ENCODE measurements at places on chromosomes 16 and 17. TPM values are rescaled to one million over a fixed set of nuclear protein-coding genes. Genes with fewer than 3 reads are reported as not detected.

- DNase-seq, result no peak
- H3K27me3 ChIP-seq, result peaks cover 6% of the 10 kb centered on the region
- no peak overlapping the region for H3K4me3 ChIP-seq
- no peaks in the 10 kb centered on the region for H3K4me1 ChIP-seq
- no peaks in the 10 kb centered on the region for H3K36me3 ChIP-seq
Observed at GRCh38 chr16:88393034-88393433, 10.3 kb downstream of the ZNF469 start.

The CDRT15 gene
- not detected for total RNA-seq

The GAS7 gene
- 84.8 TPM for total RNA-seq

GRCh38 chr16:73543331-73543969 lies 495.5 kb upstream of the ZFHX3 start:
- peak overlapping the region; percentile 54 for H3K27ac ChIP-seq
- DNase-seq, result no peak
- H3K36me3 ChIP-seq, result no peaks in the 10 kb centered on the region
- peaks cover 67% of the 10 kb centered on the region for H3K4me1 ChIP-seq
- H3K4me3 ChIP-seq, result peak overlapping the region; percentile 82
- H3K27me3 ChIP-seq, result no peaks in the 10 kb centered on the region

The ITGAD gene
- total RNA-seq, result not detected

DNA sequence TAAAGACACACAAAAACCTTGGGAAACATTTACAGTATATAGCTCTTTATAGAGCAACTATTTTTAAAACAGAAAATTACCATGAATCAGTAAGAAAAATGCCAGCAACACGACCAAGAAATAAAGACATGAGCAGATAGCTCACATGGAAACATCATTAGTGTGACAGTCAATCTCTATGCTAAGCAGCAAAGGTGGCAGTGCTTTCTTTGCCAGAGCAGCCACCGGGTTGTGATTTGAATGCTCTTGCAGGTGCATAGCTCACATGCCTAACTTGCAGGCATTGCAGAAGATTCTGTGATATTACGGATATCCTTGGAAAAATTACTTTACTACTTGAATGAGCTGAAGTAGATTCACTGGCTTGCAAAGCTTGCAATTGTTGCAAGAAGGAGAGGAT lies 652.9 kb upstream of the C16orf82 start:
- no peak overlapping the region for H3K27ac ChIP-seq
- no peaks in the 10 kb centered on the region for H3K27me3 ChIP-seq
- H3K36me3 ChIP-seq, result no peaks in the 10 kb centered on the region

DNA sequence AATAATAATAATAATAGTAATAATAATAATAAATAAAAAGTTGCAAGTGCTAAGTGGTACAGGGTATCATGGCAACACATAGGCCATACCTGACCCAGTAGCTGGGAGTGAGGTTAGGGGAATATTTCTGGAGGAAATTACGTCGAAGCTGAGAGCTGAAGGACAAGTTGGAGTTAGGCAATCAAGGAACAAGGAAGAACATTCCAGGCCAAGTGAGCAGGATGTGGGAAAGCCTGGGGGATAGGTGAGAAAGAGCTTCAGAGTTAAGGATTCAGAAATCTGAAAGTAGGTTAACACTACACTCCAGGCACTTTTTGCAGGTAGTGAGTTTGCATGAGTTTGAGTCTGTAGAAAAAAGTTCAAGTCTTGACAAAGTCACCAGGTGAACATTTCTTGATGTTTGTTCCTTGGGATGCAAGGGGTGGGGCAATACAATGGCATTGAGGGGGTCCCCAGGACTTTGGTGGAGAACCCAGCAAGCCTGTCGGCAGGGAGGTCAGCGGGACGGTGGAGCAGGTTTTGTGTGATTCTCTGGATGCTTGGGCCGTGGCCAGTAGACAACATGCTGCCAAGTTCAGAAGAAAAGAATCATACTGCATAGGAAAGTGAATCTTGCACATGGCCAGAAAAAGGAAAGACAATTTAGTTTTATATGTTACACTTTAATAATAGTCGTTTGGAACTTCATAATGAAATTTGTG lies 27.7 kb upstream of the MPHOSPH6 start:
- H3K36me3 ChIP-seq, result no peaks in the 10 kb centered on the region
- H3K4me1 ChIP-seq, result peaks cover 18% of the 10 kb centered on the region
- no peak for DNase-seq
- no peak overlapping the region for H3K4me3 ChIP-seq
- no peaks in the 10 kb centered on the region for H3K27me3 ChIP-seq

- H3K4me3 ChIP-seq, result no peak overlapping the region
- H3K27me3 ChIP-seq, result peaks cover 52% of the 10 kb centered on the region
- DNase-seq, result peak; percentile 78
- H3K27ac ChIP-seq, result no peak overlapping the region
- H3K4me1 ChIP-seq, result peaks cover 7% of the 10 kb centered on the region
Observed at GRCh38 chr16:86761111-86762031, 183.0 kb downstream of the FOXL1 start.

DNA sequence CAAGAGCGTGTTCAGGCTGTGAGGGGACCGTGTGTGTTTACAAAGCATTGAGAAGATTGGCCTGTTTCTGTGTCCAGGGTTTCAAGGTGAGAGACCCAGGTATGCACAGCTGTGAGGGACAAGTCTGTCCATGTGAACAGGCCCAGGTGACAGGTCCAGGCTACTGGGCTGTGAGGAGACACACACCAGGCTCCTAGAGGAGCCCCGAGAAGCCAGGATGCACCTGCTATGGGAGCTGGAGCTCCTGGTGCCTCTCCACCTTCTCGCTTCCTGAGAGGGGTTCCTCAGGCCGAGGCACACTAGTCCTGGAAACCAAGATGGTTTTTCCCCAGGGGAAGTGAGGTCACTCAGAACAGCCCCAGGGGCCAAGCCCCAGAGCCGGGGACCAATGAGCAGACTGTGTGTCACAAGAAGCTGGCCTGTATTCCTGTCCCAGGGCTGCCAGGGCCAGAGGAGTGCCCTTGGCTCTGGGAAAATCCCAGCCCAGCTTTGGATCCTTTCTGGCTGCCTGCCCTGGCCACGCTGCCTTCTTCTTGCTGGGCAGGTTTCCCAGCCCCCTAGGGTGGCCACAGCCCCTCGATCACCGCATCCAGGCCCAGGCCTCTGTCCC lies 153.4 kb upstream of the PLCG2 start:
- H3K4me1 ChIP-seq, result peaks cover 22% of the 10 kb centered on the region
- no peak for DNase-seq
- H3K27ac ChIP-seq, result peak overlapping the region; percentile 78

DNA sequence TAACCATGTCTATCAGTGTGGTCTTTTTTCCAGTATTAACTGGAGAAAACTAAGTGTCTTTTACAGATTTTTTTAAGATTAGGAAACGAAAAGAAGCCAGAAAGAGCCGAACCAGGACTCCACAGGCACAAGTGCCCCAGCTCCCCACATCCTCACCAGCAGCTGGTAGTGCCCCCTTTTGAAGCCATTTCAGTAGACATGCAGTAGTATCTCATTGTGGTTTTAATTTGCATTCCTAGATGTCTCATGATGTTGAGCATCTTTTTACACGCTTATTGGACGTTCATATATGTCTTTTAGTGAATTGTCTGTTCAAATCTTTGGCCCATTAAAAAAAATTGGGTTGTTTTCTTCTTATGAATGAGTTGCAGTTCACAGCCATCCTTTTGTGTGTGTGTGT lies 4.8 kb upstream of the CMTM3 start:
- no peaks in the 10 kb centered on the region for H3K36me3 ChIP-seq
- H3K4me1 ChIP-seq, result peaks cover 15% of the 10 kb centered on the region
- no peak overlapping the region for H3K4me3 ChIP-seq
- H3K27ac ChIP-seq, result no peak overlapping the region

The RBL2 gene
- 29.8 TPM for total RNA-seq

GRCh38 chr16:77117707-77118106 lies 73.3 kb upstream of the MON1B start:
- peaks cover 4% of the 10 kb centered on the region for H3K27me3 ChIP-seq
- H3K36me3 ChIP-seq, result no peaks in the 10 kb centered on the region
- H3K4me1 ChIP-seq, result peaks cover 7% of the 10 kb centered on the region

The TLCD3B gene
- 15.3 TPM for total RNA-seq

DNA sequence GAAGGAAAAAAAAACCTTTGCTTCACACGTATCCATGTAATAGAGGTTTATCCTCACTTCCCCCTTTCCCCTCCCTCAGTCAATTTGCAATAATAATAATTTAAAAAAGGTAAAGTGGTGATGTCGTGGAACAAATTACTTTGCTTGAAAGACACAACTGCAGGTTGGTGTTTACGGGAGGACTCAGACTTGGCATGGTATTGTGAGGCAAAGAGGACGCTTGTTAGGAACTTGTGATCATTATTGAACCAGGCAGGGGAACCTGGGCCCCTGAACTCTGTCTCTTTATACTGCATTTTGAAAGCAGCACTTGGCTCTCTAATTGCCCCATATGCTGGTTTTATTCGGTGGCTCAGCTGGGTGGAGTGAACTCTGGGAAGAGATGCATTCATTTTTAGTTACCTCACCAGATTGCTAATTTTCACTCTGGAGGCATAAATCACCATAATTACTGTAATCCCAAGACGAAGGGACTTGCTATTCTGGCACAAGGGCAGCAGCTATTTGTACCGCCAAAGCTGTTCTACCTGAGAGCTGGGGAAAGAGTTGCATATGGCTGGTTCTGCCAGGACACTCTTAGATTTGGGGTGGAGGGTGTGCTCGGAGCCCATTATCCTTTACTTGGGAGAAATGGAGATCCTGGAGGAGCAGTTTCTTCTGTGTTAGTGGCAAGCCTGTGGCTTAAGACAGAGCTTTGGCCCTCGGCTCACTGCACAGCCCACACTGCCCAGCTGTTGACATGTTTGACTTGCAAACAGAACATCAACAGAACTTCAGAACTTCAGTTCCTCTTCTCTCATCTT lies 5.7 kb upstream of the DHX8 start:
- H3K27me3 ChIP-seq, result no peaks in the 10 kb centered on the region
- H3K27ac ChIP-seq, result no peak overlapping the region
- no peak for DNase-seq

GRCh38 chr17:7233701-7234082 lies 625 bp downstream of the DVL2 start:
- peaks cover 28% of the 10 kb centered on the region for H3K36me3 ChIP-seq
- H3K27ac ChIP-seq, result peak overlapping the region; percentile 99
- peak overlapping the region; percentile 99 for H3K4me3 ChIP-seq
- H3K27me3 ChIP-seq, result peaks cover 5% of the 10 kb centered on the region
- DNase-seq, result no peak
- peaks cover 39% of the 10 kb centered on the region for H3K4me1 ChIP-seq

- H3K27me3 ChIP-seq, result no peaks in the 10 kb centered on the region
- no peaks in the 10 kb centered on the region for H3K36me3 ChIP-seq
- H3K4me1 ChIP-seq, result peaks cover 14% of the 10 kb centered on the region
- no peak overlapping the region for H3K4me3 ChIP-seq
Observed at GRCh38 chr16:79848719-79849118, 248.2 kb upstream of the MAF start.

DNA sequence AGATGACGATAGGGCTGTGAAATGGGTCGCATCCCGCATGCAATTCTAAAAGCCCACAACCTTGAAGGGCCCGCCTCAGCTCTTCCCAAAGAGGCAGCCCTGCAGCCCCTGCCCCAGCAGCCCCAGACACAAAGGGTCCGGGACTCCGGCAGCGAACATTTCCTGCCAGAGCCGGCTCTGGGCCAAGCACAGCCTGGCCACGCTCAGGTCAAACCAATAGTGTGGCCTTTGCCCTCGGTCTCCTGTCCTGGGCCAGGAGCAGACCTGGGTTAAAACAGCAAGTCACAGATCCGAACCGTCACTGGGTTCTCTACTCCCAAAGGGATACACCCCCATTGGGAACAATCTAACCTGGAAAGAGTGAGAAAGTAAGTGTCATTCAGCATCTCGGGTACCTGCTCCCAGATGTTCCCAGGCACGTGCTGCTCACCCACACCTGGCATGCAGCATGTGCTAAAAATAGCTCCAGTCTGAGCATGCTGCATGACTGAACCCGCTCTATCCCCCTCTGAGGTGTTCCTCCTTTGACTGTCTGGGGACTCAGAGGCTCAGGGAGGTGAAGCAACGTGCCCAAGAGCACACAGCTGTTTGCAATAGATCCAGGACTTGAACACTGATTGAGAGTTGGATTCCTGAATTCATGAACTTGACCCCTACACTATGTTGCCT lies 22.2 kb upstream of the ATP2A3 start:
- no peak overlapping the region for H3K4me3 ChIP-seq
- no peaks in the 10 kb centered on the region for H3K36me3 ChIP-seq
- no peak overlapping the region for H3K27ac ChIP-seq
- peaks cover 3% of the 10 kb centered on the region for H3K4me1 ChIP-seq
- DNase-seq, result no peak

The TLCD2 gene
- total RNA-seq, result 1.1 TPM

GRCh38 chr17:69175625-69176456 lies 34.1 kb upstream of the ABCA6 start:
- no peak for DNase-seq
- no peak overlapping the region for H3K27ac ChIP-seq
- no peaks in the 10 kb centered on the region for H3K27me3 ChIP-seq

DNA sequence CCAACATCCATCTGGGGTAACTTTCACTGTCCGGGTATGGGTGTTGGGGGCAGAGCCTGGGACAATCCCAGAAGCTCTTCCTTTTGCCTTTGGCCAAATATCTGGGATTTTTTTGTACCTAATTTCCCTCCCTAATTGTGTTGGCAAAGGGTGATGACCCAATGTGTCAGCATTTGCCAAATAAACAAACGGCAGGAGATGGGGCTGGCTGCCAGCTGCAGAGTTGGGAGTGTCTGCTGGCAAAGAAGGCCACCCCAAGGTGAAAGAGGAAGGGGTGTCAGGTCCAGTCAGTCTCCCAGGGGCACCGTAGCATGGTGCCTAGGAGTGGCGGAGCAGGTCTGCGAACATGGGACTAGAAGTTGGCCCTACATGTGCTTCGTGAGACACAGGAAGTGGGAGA lies 73.0 kb downstream of the SLC6A2 start:
- peaks cover 32% of the 10 kb centered on the region for H3K27me3 ChIP-seq
- H3K36me3 ChIP-seq, result no peaks in the 10 kb centered on the region
- DNase-seq, result no peak
- no peak overlapping the region for H3K27ac ChIP-seq
- H3K4me1 ChIP-seq, result no peaks in the 10 kb centered on the region
- no peak overlapping the region for H3K4me3 ChIP-seq

The SLC13A2 gene
- total RNA-seq, result not detected

The INO80E gene
- total RNA-seq, result 81.9 TPM

The LITAFD gene
- not detected for total RNA-seq

The TSNAXIP1 gene
- total RNA-seq, result 7.5 TPM

DNA sequence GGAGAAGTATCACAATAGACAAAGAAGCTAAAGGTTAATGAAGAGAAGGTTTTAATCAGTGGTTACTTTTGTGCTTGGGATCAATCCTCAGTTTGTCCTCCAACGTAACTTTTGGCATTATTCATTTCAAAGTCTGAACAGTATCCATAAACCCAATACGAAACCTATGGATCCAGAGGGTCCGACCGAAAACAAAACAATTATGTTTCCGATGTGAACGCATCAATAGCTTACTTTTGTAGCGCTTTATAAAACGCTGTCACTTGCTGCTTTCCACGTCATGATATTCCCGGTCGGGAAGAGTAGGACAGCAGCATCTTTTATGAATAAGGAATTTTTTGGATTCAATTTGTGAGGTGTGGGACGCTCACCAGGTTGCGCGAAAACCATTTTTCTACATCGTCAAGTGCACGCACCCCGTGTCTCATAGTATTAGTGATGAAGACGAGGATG lies 383.8 kb downstream of the ZFHX3 start:
- peak overlapping the region; percentile 96 for H3K4me3 ChIP-seq
- peaks cover 19% of the 10 kb centered on the region for H3K36me3 ChIP-seq
- H3K27ac ChIP-seq, result peak overlapping the region; percentile 100
- peaks cover 23% of the 10 kb centered on the region for H3K4me1 ChIP-seq
- DNase-seq, result no peak
